ENCODE measurements at places on chromosomes 3 and 15.
A peak's percentile ranks its signal among the peaks of the same experiment; 100 is the strongest.

GRCh38 chr15:77741106-77741505 lies 108.4 kb upstream of the LINGO1 start:
- no peak for DNase-seq

GRCh38 chr15:99931703-99932603 lies 198.7 kb upstream of the LYSMD4 start:
- no peak for DNase-seq

GRCh38 chr3:66236281-66236680 lies 15.5 kb downstream of the SLC25A26 start:
- no peak for DNase-seq

DNA sequence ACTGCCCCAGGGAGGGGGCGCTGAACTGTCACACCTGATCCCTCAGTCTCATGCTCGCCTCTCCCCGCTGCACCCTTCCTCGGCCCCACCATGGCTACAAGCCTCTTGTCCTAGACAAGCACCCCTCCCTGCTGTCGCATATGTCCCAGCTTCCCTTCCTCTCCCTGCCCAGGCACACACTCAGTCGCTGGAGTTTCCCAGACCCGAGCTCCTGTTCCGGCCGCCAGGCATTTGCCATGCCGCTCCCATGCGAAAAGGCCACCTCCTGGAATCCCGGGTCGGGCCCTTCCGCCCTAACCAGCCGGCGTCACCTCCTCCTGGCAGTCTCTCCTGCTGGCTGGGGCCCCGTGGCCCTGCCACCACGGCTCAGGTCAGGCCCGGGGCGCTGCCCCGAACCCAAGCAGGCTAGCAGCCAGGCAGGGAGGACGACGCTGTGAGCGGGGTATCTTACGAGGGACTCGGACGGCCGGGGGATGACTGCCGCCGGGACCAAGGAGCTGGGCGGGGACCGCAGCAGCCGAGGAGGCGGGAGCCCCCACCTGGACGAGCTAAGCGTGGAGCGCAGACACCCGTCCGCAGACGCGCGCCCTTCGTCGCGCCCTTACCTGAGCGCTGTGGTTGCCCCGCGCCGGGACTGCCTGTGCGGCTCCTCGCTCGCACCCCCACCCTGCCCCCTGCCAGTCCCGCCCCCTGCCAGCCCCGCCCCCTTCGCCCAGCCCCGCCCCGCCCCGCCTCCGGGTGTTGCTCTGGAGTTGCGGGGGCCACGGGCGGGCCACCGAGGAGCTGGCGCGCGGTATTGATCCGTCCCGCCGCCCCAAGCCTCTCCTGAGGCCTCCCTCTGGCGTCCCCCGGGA lies at the start of gene ALS2CL:
Gene ALS2CL, minus strand, starts transcription at position 642 of the 854 bp plus-strand sequence. CDS start 4,239 bp downstream, outside the sequence.
- DNase-seq = peak; percentile 60

DNA sequence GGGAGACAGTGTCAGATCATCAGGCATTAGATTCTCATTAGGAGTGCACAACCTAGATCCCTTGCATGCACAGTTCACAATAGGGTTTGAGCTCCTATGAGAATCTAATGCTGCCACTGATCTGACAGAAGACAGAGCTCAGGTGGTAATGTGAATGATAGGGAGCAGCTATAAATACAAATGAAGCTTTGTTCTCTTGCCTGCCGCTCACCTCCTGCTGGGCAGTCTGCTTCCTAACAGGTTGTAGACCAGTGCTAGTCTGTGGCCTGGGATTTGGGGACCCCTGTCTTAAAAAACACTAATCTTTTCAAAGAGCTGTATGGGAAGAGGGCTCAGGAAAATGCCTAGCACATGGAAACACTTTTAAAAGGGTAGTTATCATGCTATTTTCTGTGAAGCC lies 50.9 kb upstream of the PARP14 start:
- DNase-seq = no peak

- DNase-seq = no peak
Observed at GRCh38 chr3:4887177-4887576, 92.1 kb upstream of the BHLHE40 start.

GRCh38 chr3:119637679-119638477 lies 22.5 kb downstream of the POPDC2 start:
- no peak for DNase-seq

GRCh38 chr3:85193565-85193964 lies 234.8 kb downstream of the CADM2 start:
- DNase-seq = no peak

GRCh38 chr3:51679777-51680176 lies 8.7 kb downstream of the TEX264 start:
- no peak for DNase-seq

GRCh38 chr3:13519006-13519791 lies 29.7 kb upstream of the FBLN2 start:
- DNase-seq = no peak

DNA sequence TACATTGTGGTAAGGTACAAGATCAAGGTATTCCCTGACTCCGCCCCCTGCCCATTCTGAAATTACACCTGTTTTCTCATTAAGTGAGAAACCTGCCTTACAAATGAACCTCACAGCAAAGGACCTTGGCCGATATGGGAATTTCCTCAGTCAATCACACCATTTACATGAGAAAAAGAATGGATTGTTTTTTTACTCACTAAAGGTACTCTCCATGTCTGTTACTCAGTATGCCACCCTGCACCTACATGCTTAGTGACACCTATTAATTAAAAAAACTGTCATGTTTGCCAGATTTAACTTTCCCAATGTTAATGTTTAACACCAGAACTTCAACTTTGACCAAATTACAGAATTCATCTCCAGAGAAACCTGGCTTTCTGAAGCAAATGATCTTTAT lies 62.0 kb downstream of the ESYT3 start:
- DNase-seq = no peak

DNA sequence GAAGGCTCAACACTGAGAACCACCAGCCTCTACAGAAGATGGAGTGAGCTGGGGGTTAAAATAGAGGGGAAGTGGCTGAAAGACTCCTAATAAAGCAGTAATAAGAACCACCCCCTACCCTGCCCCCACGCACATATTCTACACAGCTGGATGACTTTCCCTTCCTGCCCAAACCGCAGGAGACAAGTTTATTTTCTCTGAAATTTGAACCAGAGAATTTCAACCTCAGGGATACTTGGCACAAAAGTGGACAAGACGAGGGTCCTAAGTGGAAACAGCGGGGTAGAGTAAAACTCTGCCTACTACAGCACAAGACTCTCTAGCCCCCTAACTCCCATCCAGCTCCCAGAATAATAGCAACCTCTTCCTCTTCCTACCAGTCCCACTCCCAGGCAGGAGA lies 28.4 kb downstream of the USF3 start:
- no peak for DNase-seq

DNA sequence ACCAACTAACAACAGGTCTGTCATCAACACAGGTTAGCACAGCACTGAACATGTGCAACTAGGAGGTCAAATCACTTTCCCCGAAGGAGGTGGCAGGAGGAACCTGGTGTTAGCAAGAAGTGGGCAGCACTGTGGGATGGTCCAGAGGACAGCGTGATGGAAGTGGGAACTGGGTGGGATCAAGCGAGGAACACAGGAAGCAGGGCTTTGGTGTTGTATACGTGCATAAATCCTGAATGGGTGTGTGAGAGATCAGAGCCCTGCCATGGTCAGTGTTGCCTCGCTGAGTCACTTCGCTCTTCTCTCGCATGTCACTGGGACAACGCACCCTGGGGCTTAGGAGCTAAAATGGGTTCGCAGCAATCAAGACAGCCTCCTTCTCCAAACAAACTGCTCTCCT lies 62.1 kb downstream of the MOBP start:
- DNase-seq = no peak

DNA sequence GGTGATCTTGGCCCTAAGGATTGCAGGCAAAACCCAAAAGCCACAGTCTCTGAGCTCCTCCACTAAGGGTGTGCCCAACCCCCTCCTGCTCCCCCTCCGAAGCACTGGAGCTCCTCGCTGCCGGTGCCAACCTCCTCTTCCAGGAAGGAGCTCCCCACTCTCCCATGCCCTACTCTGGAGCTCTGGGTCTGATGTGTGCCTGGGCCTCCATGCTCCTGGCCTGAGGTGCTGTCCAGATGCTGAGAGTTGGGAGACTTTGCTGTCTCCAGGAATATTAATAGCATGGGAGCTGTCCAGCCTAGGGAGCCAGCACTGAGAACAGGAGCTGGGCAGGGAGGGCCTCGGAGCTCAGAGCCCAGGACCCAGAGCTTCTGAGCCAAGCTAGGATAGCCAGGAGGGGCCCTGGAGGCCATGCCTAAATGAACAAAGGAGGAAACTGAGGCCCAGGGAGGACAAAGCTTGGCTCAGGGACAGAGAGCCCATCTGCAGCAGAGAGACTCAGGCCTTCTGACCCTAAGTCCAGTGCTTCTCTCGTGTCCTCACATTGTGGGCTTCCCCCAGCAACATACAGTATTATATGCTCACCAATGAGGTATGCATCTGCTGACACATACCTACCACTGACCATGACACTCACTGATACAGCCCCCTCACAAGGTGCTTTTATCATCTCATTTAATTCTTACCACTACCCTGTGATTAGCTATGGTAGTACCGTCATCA lies 36.9 kb upstream of the HERC1 start:
- no peak for DNase-seq

- DNase-seq = no peak
Observed at GRCh38 chr3:67362686-67363085, 291.7 kb downstream of the SUCLG2 start.

DNA sequence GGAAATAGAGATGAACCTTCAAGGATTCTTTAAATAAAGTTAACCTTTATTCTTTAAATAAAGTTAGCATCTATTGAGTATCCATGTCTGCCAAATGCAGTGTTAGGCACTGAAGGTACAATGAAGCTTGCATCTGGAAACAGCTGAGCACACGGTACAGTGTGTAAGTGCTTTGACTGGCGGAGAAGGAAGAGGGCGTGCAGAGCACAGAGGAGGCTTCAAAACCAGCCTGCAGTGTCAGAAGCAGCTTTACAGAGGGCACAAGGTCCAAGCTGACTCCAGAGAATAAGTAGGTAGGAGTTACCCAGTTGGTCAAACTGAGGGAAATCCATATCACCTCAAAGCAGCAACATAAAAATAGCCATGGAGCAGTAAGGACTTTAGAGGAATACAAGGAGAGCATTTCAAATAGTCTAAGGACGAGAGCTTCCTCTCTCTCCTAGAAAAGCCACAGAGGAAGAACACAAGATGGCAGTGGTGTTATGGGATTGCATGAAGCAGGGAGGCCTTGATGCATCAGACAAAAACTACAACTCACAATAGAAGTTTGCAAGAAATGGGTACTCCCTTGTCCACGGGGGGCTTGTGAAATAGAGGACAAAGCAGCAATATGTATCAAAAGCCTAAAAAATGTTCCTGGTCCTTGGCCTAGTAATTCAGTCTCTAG lies 60.3 kb upstream of the PPP2R3A start:
- DNase-seq = no peak

DNA sequence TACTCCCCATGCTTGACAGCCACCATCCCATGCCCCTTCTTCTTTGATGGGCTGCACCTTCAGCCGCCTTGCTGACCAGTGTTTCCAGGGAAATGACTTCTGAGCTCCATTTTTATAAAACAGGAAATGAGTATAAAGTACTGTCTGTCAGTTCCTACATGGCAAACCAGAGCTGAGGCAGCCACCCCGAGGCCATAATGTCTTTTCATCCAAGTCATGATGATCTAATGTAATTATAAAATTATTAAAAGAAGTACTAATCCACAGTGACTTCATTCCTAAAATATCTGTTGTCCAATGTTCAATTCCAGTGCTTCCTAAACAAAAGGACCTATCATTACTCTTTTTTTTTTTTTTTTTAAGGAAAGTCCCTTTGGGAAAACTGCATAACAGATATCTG lies 75.2 kb upstream of the HERC1 start:
- no peak for DNase-seq

DNA sequence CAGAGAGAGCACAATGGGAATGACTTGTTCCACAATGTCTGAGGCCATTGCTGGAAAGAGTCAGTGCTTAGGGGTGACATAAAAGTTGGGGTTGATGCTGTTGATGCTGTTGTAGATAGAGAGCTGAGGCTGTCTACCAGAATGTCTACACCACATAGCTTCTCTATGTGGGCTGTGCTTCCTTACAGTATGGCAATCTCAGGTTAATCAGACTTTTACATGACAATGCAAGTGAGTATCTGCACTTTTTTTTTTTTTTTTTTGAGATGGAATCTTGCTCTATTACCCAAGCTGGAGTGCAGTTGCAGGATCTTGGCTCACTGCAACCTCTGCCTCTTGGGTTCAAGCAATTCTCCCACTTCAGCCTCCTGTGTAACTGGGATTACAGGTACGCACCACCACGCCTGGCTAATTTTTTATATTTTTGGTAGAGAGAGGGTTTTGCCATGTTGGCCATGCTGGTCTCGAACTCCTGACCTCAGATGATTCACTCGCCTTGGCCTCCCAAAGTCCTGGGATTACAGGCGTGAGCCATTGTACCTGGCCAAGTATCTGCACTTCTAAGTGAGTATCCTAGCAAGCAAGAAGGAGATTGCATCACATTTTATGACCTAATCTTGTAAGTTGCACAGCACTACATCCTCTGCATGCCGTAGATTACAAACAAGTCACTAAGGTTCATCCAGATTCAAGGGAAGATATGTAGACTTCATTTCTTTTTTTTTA lies 28.7 kb downstream of the DLEC1 start:
- DNase-seq = no peak

GRCh38 chr3:188209740-188210139 lies 55.8 kb downstream of the LPP start:
- no peak for DNase-seq

Measured in activated CD8-positive, alpha-beta memory T cell treated with anti-CD3 and anti-CD28 coated beads for 1 hour (primary cell).